Stimulated activated CD8-positive, alpha-beta memory T cell treated with anti-CD3 and anti-CD28 coated beads, Interleukin-7, amount 100 ng/mL, for 24 hours (primary cell): ENCODE measurements at places on chromosomes 11 and 22.

DNA sequence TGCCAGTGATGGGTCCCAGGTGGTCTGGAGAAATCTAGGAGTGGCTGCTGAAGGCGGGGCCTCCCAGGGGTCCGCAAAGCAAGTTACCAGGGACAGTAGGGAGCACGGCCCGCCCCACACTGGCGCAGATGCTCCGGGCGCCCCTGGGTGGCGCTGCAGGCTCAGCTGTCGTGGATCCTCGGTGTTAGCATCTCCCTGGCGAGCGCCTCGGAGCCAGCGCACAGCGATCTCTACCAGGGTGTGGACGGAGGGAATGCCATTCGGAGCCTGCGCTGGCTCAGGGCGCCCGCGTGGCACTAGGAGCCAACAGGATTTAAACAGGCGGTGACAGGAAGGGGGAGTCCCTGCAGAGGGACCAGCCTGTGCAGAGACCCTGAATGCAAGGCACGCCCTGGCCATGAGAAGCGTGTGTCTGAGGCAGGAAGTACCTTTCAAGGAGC, 20.2 kb downstream of the FADS3 start:
- peak; percentile 44 for DNase-seq

GRCh38 chr11:77046060-77046501, 11.9 kb downstream of the B3GNT6 start:
- DNase-seq: no peak

GRCh38 chr22:44574640-44575380, 76.8 kb upstream of the RTL6 start:
- DNase-seq: no peak

- no peak for DNase-seq
Measured at GRCh38 chr11:20388096-20389055, 860 bp downstream of the PRMT3 start.
